ENCODE measurements at places on chromosomes 11 and 22.
A peak's percentile ranks its signal among the peaks of the same experiment; 100 is the strongest.

DNA sequence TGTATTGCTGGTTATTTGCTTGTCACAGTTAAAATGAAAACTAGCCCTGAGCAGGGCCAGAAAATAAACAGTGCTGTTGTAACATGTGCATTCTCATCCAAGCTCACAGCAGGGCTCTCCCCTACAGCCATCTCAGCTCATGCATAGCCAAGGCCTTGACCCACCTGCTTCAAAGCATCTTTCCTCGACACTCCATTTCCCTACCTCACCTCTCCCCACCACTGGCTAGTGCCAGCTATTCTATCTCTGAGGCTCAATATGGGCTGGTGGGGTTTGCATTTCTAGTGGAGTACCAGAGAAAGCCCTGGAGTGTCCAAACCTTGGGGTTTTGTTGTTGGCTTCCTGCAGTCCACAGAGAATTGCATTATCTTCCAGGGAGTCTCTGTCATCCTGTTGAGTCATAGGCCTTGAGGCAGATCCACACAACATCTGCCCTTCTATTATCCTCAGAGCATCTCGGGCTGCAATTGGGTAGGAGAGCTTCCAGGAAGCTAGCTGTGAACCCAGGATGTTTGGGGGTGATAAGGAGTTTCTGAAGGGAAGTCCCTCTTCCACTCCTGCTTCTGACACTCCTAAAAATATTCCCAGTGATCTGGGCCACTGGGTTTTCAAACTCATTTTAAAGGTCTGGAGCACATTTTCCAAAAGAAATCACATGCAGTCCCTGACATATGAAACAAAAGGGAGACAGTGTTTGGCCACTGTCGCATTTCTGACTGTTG, 36.1 kb upstream of the AMOTL1 start:
- DNase-seq: peak; percentile 79

- no peak for DNase-seq
Measured at GRCh38 chr22:35630891-35631290, 13.8 kb upstream of the MB start.

DNA sequence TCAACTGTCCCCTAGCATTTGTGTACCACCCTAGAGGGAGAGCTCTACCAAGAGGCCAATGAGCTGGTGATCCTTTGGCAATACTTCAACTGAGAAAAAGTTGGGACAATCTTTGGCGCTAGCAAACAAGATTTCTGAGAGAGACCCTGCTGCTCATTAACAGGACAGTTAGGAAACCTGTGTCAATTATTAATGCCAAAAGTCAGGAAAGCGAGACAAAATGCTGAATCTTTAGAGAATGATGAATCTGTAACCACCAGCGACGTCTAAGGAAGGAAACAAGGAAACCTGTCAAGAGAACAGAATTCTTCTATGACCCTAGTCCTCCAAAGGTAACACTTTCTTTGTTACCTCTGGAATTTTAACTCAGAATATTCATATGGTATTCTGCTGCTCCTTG, 19.9 kb downstream of the LARGE2 start:
- DNase-seq: no peak

DNA sequence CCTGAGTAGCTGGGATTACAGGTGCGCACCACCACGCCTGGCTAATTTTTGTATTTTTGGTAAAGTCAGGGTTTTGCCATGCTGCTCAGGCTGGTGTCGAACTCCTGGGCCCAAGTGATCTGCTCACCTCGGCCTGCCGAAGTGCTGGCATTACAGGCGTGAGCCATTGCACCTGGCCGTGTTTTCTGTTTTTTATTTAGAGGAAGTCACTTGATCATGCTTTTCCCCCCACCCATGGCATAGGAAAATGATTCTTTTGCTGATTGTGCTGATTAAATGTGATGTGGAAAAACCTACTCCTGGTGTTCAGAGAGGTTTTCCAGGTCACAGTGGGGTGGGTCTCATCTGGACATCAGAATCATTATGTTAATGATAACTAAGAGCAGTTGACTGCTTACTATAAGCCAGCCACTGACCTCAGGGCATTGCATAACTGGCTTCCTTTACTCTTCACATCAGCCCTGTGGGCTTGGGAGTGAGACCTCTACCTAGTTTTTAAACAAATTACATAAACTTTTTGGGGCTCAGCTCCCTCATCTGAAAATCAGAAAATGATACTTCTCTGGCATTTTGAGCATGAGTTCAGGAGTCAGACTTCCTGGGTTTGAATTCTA, 71.0 kb downstream of the PTPRJ start:
- DNase-seq: no peak

GRCh38 chr11:108960501-108960900, 295.6 kb downstream of the DDX10 start:
- no peak for DNase-seq

- peak; percentile 94 for DNase-seq
Measured at GRCh38 chr11:64204464-64204989, 2.0 kb upstream of the FERMT3 start.

- no peak for DNase-seq
Measured at GRCh38 chr11:20261526-20261925, 101.3 kb upstream of the DBX1 start.

GRCh38 chr22:40594924-40595323, 41.6 kb downstream of the MRTFA start:
- DNase-seq: no peak

- DNase-seq: peak; percentile 13
Measured at GRCh38 chr22:31244046-31244942, 32.2 kb downstream of the LIMK2 start.

- no peak for DNase-seq
Measured at GRCh38 chr11:132448334-132448995, 1078.0 kb downstream of the NTM start.

DNA sequence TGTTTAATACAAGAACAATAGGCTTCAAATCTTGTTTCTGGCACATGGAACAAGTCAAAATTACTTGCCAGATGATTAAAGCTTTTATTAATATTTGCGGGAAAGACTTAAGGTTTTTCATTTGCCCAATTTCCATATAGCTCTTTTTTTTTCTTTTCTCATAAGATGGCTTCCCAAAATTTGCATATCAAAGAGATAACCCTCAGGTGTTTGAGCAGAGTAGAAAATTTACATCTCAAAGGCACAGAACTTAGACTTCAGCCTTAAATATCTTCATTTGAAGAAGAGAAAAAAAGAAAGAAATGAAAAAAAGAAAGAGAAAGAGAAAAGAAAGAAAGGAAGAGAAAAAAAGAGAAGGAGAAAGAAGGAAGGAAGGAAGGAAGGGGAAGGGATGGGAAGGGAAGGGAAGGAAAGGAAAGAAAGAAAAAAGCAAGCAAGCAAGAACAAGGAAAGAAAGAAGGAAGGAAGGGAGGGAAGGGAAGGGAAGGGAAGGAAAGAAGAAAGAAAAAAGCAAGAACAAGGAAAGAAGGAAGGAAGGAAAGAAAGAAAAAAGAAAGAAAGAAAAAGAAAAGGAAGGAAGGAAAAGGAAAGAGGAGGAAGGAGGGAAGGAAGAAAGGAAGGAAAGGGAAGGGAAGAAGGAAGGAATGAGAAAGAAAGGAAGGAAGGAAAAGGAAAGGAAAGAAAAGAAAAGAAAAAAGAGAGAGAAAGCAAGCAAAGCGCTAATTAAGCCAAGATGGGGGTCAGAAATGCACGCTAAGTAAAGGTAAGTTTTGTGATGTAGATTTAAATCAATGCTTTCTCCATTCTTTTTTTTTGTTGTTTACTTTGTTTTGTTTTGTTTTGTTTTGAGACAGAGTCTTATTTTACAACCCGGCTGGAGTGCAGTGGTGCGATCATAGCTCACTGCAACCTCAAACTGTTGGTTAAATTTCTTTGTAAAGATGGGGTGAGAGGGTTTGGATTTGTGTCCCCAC, 20.2 kb upstream of the IFITM3 start:
- no peak for DNase-seq

GRCh38 chr22:39565414-39565944, 5.1 kb upstream of the CACNA1I start:
- no peak for DNase-seq

DNA sequence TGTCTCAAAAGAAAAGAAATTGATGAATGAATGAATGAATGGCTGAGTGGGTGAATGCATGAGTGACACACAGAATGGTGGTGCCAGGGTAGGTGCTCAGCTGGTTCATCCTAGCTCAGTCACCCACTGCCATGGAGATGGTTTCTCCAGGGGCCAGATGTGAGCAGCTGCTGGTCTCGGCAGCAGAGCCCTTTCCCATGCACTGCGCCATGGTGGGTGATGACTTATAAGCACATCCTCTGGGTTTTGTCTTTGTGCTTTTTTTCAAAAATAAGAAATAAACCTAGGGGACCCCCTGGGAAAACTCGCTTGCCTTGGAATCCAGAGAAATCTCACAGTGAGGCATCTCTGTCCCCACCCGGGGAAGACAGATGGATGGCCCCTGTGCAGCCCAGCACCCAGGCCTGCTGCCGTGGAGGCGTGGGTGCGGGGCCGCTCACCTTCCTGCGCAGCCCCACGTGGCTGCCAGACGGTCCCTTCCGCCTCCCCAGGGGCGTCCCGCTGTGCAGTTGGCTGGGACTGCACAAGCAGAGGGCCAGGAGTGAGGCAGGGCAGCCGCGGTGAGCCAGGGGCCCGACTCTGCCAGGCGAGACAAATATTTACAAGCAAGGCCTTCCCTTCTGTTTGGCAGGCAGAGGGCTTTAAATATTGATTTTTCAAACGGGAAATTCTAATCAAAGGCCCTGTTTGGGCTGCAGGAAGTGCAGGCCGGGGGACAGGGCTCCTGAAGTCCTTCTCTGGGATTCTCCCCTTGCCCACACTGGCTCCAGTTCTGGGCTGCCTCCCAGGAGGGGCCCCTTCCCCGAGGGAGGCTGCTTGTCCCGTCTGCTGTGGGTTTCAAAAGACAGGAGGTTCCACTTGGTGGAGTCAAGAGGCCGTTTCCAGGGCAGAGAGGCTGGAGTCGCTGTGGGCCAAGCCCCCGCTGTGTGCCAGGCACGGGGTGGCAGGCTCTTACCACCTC, 24.3 kb downstream of the MPPED1 start:
- peak; percentile 80 for DNase-seq

GRCh38 chr11:74138572-74138971, 32.2 kb downstream of the C2CD3 start:
- peak; percentile 87 for DNase-seq

DNA sequence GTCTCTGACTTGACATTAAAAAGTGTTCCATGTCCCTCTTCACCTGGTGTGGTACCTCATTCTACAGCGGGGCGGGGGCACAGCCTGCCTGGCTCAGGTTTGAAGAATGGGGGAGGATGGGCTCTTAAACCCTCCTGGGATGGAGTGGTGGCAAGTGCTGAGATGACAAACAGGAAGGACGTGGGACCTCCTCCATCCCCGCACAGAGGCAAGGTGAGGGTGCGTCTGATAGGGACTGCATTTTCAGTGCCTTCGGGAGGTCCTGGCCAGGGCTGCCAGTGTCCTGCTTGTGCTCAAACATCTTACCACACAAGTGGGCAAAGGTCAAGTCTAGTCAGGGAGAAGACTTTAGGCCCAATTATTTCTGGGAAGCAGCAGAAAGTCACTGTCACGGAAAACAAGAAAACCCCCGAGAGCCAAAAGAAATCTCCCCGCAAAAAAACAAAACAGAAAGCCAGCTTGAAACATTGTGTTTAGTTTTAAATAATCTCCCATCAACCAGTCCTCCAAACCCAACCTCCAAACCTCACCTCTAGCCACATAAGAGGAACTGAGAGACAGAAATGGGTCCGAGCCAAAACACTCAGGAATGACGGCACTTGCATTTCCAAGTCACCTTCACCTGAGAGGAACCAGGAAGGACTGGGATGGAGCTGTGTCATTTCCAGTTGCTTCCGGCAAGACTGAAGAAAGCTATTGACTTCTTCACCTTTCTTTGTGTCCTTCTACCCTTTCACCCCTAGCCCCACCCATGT, 966.5 kb downstream of the NTM start:
- DNase-seq: no peak

DNA sequence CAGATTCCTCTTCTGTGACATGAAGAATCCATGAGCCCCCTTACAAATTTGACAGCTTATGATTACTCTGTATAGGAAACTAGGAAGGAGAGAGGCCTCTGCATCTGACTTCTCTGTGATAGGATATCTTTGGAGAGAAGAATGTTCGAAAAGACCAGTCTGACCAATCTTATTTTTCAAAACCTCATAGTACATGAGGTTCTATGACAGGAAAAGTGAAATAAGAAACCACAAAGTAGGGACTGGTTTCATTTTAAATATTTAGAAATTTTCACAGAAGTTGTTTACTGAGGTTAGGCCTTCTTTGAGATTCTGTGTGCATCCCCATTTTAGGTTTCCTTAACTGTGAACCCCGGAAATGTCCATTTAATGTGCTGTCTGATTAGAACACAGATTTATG, 2.1 kb upstream of the OR4X1 start:
- no peak for DNase-seq

GRCh38 chr22:29948385-29948769, 65.4 kb downstream of the MTMR3 start:
- no peak for DNase-seq

- DNase-seq: peak; percentile 94
Measured at GRCh38 chr11:10108915-10109680, 184.9 kb downstream of the SBF2 start.

DNA sequence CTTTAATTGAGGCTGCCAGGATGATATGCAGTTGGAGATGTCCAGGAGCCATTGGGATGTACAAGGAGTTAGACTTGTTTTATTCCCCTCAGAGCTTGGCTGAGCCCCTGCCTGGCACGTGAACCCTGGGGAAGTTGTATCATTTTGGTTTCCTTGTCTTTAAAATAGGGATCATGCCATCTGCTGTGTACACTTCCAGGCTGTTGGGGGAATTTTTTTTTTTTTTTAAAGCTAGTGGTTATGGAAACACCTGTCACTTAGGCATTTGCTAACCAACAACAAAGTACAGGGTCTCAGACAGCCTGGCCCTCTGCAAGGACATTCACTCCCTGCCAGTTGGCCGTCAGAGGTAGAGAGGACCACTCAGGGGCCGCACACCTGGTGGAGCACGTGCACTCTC, 8.5 kb upstream of the RAB1B start:
- DNase-seq: no peak

- no peak for DNase-seq
Measured at GRCh38 chr11:58509748-58510147, 1.8 kb upstream of the OR5B21 start.

GRCh38 chr11:76206327-76207081, at the start of gene WNT11:
WNT11 (minus strand) TSS chr11:76206502; CDS start chr11:76206407, 95 bp downstream.
- no peak for DNase-seq

- no peak for DNase-seq
Measured at GRCh38 chr11:62770778-62771143, 435 bp upstream of the TAF6L start.

DNA sequence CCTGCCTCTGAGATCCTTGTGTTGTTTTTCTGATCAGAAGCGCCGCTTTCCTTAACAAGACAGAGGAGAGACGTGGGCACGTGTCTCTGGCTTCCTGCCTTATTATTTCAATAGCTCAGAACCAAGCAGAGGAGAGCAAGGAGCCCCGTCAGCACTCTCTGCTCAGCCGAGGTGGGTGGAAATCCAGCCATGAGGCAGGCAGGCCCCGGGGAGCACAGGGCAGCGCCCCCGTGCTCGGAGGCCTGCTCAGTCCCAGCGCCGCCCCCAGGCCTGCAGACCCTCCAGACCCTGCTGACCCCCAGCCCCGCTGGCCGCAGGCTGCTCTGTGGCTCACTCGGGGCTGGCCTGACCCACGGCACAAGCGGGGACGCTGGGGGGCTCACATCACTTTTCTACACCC, 162.8 kb downstream of the BRD1 start:
- DNase-seq: no peak

- no peak for DNase-seq
Measured at GRCh38 chr11:105206633-105207032, 67.1 kb upstream of the CARD18 start.

GRCh38 chr11:45333001-45333971, 47.1 kb upstream of the SYT13 start:
- DNase-seq: no peak

GRCh38 chr11:3083321-3083720, 26.1 kb upstream of the CARS1 start:
- DNase-seq: no peak
